Stimulated activated CD4-positive, alpha-beta T cell treated with anti-CD3 and anti-CD28 coated beads, TNF-alpha, amount 100 ng/mL, for 1 hour (primary cell): ENCODE measurements at places on chromosomes 16 and 17.

DNA sequence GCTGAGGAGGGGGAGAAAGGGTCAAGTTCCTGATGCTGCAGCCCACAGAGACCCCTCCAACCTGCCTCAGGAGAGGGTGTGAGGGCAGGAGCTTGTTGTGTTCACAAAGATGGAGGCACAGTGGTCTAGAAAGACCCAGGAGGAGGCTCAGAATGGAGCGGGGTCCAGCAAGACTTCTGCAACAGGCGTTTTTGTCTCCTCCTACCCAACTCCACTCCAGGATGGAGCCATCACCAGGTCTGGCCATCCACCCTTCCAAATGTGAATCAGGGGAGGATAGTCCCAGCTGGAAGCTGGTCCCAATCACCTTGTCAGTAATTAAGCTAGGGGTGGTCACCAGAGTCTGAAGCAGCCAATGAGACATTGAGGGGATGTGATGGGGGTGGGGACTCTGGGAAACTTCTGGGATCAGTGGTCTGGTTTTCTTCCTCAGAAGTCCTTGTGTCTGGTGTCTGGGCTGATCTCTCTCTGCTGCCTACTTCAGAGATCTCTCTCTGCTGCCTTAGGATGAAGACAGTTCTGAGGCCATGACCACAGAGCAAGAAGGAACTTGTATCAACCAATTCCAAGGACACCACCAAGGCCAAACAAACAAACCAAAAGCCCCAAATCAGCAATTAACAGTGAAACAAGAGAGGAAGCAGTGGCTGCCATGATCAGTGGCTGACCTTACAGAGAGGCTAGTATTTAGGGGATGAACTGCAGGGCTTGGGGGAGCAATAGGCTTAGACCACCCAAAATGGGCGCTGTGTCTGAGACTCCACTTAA is 14.5 kb downstream of the CD300LB start:
- DNase-seq, result no peak

DNA sequence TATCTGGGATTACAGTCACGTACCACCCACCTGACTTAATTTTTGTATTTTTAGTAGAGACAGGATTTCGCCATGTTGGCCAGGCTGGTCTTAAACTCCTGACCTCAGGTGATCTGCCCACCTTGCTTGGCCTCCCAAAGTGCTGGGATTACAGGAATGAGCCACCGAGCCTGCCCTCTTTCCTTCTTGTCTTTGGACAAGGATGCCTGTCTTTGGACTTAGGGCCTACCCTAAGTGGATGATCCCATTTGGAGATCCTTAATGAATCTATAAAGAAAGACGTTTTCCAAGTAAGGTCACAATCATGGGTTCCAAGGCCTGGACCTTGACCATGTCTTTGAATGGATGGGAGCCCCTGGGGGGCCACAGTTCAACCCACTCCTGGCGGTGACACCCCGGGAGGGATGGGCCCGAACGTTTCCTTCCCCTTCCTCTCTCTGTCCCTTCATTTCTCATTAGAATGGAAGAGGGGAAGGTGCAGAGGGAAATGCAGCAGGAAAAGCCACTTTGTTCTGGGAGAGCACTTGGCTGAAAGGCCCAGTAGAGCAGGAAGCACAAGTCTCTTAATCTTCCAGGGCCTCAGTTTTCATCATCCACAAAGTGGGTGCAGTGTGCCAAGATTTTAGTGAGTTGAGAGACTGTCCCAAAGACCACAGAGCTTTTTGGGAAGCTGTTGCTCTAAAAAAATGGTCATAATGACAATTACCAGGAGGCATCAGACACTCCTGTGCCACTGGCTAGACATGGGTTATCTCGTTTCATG is 353.3 kb downstream of the SEC14L1 start:
- no peak for DNase-seq

DNA sequence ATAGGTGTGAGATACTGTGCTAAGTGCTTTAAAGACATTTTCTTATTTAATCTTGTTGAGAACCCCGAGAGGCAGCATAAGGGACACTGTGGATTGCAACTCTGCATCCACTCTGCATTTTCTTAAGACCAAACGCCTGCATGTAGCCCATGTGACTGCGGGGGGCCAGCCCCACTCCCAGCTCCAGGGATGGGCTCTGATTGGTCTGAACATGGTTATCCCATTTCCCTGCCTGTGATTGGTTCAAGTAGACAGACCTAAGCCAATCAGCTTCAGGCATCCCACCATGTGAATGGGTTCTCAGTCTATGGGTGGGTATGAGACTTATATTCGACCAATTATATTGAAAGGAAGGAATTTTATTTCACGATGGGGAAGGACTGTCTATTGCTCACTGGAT is 33.2 kb upstream of the USP7 start:
- no peak for DNase-seq

DNA sequence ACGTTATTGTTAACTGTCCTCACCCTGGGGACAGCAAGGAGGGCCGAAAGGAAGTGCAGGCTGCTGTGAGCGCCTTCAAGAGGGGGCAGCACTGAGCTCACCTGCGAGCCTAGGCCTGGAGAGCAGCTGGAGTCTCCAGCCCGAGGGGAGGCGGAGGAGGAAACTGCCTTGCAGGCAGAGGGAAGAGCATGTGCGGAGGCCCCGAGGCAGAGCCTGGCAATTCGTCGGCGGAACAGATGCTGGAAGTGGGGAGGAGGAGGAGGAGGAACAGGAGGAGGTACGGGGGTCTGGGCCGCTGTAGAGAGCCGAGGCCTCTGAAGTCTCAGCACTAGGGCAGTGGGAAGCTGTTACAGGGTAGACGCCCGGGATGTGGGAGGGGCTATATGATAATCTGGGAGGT is 49.6 kb upstream of the PLCG2 start:
- no peak for DNase-seq

GRCh38 chr16:19645557-19645981 is 72.5 kb downstream of the KNOP1 start:
- no peak for DNase-seq

- no peak for DNase-seq
These were observed 205.5 kb downstream of the HS3ST3B1 start for GRCh38 chr17:14506364-14506763.

DNA sequence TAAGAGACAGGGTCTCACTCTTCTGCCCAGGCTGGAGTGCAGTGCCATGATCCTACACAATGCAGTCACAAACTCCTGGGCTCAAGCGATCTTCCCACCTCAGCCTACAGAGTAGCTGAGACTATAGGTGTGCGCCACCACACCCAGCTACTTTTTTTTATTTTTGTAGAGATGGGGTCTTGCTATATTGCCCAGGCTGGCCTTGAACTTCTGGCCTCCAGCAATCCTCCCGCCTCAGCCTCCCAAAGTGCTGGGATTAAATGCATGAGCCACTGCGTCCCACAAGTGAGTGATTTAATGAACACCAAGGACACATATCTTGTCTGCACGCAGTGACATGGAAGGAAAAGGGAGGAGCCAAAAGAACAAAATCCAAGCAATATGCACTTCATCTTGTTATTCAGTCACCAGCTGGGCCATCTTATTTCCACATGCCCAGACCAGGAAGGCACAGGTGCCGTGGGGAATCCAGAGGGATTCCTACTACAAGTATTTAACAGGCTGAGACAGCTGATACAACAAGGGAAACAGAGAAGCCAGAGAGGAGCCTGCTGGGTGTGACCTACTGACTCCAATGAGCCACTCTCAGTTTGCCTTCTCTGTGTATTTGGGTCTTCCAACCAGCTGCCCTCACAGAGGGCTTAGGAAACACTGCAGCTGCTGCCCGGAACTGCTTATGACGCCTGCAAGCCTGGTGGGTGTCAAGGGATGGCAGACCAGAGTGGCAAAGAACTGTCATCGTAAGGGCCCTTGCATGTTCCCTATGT is 17.0 kb downstream of the LSM12 start:
- no peak for DNase-seq

DNA sequence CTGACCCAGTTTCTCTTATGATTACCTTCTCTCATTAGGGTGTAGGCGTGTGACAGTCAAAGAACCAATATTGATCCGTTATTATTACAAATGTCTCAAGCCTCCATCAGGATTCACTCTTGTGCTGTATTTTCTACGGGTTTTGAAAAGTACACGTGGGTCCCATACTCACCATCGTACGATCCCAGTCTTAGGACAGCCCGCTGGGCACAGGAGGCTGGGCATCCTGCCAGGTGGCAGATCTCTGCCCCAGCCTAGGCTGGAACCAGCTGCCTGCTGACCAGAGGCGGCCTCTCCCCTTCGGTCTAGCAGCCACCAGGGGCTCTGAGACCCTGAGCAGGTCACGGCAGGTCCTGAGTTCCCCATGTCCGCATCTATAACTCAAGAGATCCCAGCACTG is 2.0 kb upstream of the METRNL start:
- DNase-seq, result no peak

GRCh38 chr17:40526668-40527067 is 25.2 kb upstream of the TNS4 start:
- DNase-seq, result no peak

DNA sequence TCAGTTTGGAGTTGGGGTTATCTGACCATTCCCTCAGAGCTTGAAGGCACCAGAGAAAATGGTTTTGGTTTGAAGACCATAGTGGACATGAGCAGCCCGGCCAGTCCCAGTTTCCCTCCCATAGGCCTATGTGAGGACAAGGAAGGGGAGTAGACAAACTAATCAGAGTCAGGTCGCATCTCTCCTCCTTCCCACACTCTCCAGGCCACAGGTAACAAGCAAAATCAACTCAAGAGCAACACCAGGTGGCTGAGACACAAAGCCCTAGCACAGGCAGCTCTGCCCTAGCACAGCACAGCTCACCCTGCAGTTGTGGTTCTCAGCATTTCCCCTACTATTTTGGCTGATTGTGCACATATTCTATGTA is 7.2 kb downstream of the SUPT4H1 start:
- no peak for DNase-seq

- no peak for DNase-seq
These were observed 401.0 kb downstream of the HS3ST3B1 start for GRCh38 chr17:14701886-14702285.

- no peak for DNase-seq
These were observed 36.4 kb downstream of the NECAB2 start for GRCh38 chr16:84004442-84004841.

GRCh38 chr16:1028056-1028455 is 44.5 kb upstream of the SSTR5 start:
- no peak for DNase-seq
